ENCODE measurements at places on chromosomes 6 and 20.

DNA sequence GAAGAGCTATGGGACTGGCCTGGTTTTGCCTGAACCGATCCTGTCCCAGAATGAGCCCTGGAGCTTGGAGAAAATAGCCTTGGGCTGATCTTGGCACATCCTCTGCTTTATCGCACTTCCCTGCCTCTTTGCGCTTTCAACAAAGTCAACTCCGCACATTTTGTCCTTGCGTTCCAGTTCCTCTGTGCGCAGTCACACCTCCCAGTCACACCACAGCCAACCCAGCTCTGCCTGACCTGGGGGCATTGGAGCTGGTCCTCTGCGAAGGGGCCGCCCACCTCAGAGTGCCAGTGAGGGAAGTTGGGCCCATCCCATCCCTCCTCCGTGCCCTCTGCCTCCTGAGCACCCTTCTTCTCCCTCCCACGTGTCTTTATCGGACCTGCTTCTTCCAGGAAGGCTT lies 16.9 kb upstream of the UQCC2 start:
- no peaks in the 10 kb centered on the region for H3K36me3 ChIP-seq
- H3K27ac ChIP-seq: no peak overlapping the region
- H3K4me1 ChIP-seq: no peaks in the 10 kb centered on the region
- no peak overlapping the region for H3K4me3 ChIP-seq
- H3K27me3 ChIP-seq: peaks cover 2% of the 10 kb centered on the region

DNA sequence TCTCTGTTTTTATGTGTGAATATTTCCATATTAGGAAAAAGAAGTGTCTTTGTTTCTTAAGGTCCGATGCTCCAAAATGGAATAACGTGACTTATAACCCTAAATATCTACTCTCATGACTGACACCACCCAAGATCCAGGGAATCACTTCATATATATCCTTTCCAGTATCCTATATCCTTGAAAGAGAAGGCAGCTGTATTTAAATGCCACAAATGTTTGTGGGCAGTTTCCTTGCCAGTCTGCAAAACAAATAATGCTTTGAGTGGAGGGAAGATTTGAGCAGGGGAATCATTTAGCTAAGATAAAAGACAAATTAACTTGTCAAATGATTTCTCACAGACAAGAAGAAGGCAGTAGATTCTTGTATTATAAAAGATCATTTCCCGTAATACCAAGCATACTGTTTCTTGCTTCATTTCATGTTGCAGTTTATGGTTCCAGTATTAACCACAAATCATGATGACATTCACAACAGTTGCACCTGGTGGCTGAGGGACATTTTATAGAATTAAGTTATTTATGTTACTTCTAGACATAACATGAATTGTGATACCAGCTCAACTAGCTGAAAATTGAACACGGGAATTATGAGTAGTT lies 30.0 kb upstream of the FABP7 start:
- no peak for DNase-seq
- H3K4me1 ChIP-seq: no peaks in the 10 kb centered on the region
- H3K27ac ChIP-seq: no peak overlapping the region
- H3K4me3 ChIP-seq: no peak overlapping the region
- H3K36me3 ChIP-seq: no peaks in the 10 kb centered on the region

DNA sequence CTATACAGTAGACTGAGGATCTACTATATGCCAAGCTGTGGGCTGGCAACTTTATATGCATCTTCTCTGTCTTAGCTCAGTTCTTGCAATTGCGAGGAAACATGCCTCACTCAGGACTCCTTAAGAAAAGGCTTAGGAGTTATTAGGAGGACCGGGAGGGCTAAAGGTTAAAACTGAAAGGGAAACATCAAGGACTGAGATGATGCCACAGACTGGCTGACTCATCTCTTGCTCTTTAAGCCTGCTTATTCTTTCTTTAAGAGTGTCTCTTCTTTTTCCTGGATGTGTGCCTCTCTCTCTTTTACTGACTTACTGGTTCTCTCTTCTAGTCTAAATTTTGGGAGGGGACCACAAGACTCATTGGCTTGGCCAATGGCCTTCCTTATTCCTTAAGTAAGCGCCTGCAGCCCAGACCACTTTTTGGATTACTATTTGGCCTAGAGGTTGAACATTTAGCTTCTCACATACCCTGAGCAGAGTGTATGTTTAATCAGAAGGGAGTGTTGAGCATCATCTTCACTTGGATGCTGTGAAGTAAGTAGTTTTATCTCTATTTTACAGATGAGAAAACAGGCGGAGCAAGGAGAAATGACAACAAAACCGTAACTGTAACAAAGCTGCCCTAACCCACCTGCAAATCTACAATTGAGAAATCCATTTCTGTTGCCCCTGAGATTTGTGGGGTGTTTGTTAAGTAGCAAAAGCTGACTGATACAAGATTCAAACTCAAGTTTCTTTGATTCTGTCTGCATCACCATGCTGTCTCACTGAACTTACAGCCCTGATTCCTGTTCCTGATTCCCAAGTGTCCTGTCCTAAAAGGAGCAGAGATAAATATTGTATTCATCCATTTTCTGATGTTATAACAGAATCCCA lies 7.2 kb upstream of the SDC4 start:
- H3K4me3 ChIP-seq: peak overlapping the region; percentile 54
- DNase-seq: peak; percentile 68
- H3K27me3 ChIP-seq: no peaks in the 10 kb centered on the region
- peak overlapping the region; percentile 36 for H3K27ac ChIP-seq

DNA sequence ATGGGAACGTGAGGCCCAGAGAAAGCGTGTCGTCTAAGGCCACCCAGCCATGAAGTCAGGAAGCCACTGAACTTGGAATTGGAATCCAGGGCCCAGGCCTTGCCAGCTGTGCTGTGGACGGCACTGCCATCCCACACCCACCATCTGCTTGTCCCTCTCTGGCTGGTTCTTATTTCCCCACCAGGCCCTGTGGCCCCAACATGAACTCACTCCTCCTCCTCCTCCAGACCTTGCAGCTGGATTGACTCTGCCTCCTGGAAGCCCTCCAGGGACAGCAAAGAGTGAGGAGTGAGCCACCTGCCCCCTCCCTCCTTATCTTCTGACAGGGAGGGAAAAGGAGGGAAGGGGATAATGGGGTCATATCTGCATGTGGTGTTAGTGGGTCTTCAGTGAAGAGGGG lies 16.0 kb upstream of the IP6K3 start:
- no peaks in the 10 kb centered on the region for H3K27me3 ChIP-seq
- no peak overlapping the region for H3K27ac ChIP-seq
- H3K4me1 ChIP-seq: no peaks in the 10 kb centered on the region
- DNase-seq: no peak

- no peaks in the 10 kb centered on the region for H3K27me3 ChIP-seq
- H3K36me3 ChIP-seq: peaks cover 18% of the 10 kb centered on the region
- H3K4me3 ChIP-seq: no peak overlapping the region
- DNase-seq: no peak
- no peak overlapping the region for H3K27ac ChIP-seq
Observed at GRCh38 chr6:25022140-25022553, 86.4 kb upstream of the RIPOR2 start.

- no peak for DNase-seq
- no peaks in the 10 kb centered on the region for H3K27me3 ChIP-seq
- no peak overlapping the region for H3K27ac ChIP-seq
- peaks cover 3% of the 10 kb centered on the region for H3K36me3 ChIP-seq
- no peak overlapping the region for H3K4me3 ChIP-seq
Observed at GRCh38 chr6:131216246-131216645, 81.0 kb downstream of the AKAP7 start.
